ENCODE measurements at places on chromosomes 5 and 9. TPM values are rescaled to one million over a fixed set of nuclear protein-coding genes. Genes with fewer than 3 reads are reported as not detected.

Gene HARS1
- total RNA-seq: 116 TPM

Gene SPATA31D4
- not detected for total RNA-seq

GRCh38 chr5:42880496-42881150, 68.9 kb upstream of the SELENOP start:
- no peak for DNase-seq

DNA sequence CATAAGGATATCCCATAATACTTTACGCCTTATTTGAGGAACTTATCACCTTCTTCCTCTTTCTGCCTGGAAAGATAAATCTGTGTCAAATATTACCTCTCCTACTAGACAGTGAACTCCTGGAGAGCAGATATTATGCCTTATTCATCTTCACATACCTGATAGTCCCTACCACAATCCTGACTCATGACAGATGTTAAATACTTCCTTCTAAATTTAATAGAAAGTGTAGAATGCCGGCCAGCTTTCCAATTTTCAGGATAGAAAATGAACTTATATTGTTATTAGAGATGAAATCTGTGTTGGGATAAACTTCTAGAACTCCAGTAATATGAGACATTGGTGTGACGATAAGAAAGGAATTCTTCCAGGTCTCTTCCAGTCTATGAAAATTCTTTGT, 89.0 kb downstream of the GCNT4 start:
- no peak for DNase-seq

DNA sequence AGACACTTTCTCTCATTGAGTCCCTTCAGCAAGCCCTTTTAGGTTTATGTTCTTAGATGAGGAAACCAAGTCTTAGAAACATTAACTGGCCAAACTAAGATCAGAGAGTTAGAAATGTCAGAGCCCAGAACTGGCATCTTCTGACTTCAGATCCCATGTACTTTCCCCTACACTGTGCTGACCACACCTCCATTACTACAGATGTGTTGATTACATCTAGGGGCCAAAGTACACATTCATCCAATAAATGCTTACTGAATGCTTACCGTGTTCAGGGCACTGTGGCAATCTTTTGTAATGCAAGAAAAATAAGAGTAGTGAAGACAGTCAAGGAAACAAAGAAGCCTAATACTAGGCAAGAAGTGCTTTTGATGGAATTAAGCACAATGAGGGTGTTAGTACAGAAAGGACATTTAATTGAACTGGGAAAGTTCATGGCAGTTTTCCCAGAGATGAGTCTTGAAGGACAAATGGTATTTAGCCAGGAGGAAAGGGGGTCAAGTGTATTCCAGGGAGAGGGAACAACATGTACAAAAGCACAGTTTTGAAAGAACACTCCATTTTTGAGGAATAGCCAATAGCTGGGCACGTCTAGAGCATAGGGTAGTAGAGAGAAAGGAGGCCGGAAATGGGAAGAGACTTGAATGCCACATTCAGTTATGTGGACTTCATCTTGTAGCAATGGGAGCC, 89.7 kb upstream of the CDKN2B start:
- DNase-seq: no peak

DNA sequence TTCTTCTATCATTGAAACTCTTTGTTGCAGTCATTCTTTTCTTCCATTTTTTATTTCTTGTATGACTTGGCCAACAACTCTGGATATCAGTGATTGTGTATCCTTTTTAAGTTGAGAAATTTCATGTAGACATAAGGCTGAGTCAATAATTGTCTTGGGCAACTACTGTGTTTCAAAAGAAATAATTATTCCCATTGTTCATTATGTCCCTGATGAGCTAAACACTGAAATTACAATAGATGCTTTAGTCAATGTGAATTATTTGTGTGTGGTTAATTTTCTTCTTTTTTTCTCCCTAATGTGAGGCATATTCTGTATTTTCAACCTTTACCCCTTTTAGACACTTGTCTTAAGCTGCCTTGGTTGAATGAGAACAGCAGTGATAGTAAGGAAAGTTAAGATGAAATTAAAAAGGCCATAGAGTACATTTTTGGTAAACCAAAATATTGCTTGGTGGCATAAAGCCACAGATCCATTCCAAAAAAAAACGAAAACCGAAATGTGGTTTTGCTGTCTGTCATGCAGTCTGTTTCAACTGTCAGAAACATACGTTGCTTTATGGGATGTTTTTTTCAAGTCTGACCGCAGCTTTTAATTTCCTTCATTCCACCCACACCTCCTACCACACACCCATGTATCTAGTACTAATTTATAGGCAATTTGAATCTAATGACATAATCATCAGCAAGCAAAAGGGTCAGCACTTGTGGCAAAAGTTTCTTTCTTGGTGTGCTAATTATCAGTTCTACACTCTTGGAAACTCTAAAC, 21.1 kb downstream of the TLE4 start:
- DNase-seq: no peak
